A549 treated with RU486 at 1 μM for 4 hours (cell line): ENCODE measurements at places on chromosomes 7 and 10. TPM values are rescaled to one million over a fixed set of nuclear protein-coding genes. Genes with fewer than 3 reads are reported as not detected.

The FAM237B gene
- total RNA-seq: not detected in 5 replicates

The SORCS1 gene
- not detected in 5 replicates for total RNA-seq

The OGDHL gene
- total RNA-seq: 0.07 to 0.24 TPM (median 0.15 TPM) in 5 replicates

The OLAH gene
- 0.05 TPM in 1 of 5 replicates, not detected in the others for total RNA-seq

The OR2A7 gene
- total RNA-seq: not detected in 5 replicates
